Hepatocyte (in vitro differentiated cells): ENCODE measurements at places on chromosomes 4 and X.

GRCh38 chr4:16706251-16706650, 192.2 kb downstream of the LDB2 start:
- no peaks in the 10 kb centered on the region for H3K27me3 ChIP-seq
- H3K4me3 ChIP-seq: no peak overlapping the region
- H3K4me1 ChIP-seq: no peaks in the 10 kb centered on the region

DNA sequence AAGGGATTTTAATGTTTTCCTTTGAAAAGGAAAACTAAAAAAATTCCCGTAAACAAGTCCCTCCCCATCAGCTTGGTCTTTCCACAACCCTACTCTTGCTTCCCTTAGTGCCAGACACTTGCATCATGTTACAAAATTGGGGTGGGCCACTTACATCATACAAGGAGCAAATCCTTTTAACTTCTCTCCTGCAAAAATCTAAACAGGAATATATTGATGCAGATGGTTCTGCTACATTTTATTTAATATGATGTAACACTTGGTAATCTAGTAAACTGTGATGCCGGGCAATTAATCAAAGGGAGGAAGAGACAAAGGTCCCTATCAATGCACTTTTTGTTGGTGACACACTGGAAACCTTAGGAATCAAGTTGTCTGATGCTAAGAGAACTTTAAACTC, 125.3 kb downstream of the UBE2K start:
- no peak for DNase-seq
- H3K4me1 ChIP-seq: no peaks in the 10 kb centered on the region
- no peaks in the 10 kb centered on the region for H3K27me3 ChIP-seq
- no peak overlapping the region for H3K27ac ChIP-seq

DNA sequence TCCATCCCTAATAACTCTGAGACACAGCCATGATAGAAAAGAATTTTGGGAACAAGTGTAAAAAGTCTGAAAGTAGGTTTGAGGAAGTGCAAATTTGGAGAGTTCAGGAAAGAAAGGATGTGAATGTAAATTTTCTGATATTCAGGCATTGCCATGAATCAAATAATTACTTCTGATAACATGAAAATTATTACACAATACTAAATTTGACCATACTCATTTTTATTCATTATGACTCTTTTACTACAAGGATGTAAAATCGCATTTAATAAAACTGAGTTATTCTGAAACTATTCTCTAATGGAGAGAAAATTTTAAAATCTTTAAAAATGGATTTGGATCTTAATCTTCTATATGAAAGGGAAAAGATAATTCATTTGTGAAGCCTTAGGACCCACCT, 33.8 kb upstream of the NPY2R start:
- H3K4me1 ChIP-seq: no peaks in the 10 kb centered on the region
- H3K36me3 ChIP-seq: no peaks in the 10 kb centered on the region

- no peaks in the 10 kb centered on the region for H3K4me1 ChIP-seq
- H3K36me3 ChIP-seq: no peaks in the 10 kb centered on the region
- no peaks in the 10 kb centered on the region for H3K27me3 ChIP-seq
- no peak overlapping the region for H3K27ac ChIP-seq
- no peak for DNase-seq
Measured at GRCh38 chr4:38534344-38535045, 129.5 kb upstream of the KLF3 start.

GRCh38 chrX:109774136-109774535, 41.1 kb upstream of the ACSL4 start:
- H3K36me3 ChIP-seq: no peaks in the 10 kb centered on the region

GRCh38 chrX:54479136-54480111, 16.6 kb downstream of the FGD1 start:
- peak overlapping the region; percentile 59 for H3K27ac ChIP-seq
- no peaks in the 10 kb centered on the region for H3K27me3 ChIP-seq
- H3K4me3 ChIP-seq: no peak overlapping the region

- peaks cover 1% of the 10 kb centered on the region for H3K4me1 ChIP-seq
- no peak overlapping the region for H3K27ac ChIP-seq
- no peaks in the 10 kb centered on the region for H3K27me3 ChIP-seq
- no peak overlapping the region for H3K4me3 ChIP-seq
- no peaks in the 10 kb centered on the region for H3K36me3 ChIP-seq
Measured at GRCh38 chr4:70712150-70712549, 9.6 kb upstream of the RUFY3 start.
